ENCODE measurements at places on chromosomes 6 and 20.

DNA sequence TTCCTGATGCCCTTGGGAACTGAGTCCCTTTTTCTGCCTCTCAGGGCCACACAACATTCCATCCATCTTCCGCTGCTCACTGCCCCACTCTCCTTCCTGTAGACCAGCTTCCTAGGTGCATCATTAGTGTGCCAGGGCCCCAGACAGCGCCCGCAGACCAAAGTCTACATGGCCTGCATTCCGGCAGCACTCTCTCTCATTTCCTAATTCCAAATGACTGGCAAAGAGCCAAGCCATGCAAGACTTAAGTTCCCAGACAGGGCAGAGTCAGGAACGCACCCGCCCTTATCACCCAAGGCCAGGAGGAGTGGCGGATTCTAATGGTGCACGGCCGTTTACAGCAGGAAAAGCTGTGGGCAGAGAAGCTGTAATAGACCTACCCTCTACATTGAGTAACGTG, 159.8 kb upstream of the ARID1B start:
- H3K36me3 ChIP-seq = peaks cover 4% of the 10 kb centered on the region
- no peak for DNase-seq
- no peak overlapping the region for H3K27ac ChIP-seq
- peaks cover 6% of the 10 kb centered on the region for H3K27me3 ChIP-seq
- H3K4me1 ChIP-seq = peaks cover 6% of the 10 kb centered on the region

DNA sequence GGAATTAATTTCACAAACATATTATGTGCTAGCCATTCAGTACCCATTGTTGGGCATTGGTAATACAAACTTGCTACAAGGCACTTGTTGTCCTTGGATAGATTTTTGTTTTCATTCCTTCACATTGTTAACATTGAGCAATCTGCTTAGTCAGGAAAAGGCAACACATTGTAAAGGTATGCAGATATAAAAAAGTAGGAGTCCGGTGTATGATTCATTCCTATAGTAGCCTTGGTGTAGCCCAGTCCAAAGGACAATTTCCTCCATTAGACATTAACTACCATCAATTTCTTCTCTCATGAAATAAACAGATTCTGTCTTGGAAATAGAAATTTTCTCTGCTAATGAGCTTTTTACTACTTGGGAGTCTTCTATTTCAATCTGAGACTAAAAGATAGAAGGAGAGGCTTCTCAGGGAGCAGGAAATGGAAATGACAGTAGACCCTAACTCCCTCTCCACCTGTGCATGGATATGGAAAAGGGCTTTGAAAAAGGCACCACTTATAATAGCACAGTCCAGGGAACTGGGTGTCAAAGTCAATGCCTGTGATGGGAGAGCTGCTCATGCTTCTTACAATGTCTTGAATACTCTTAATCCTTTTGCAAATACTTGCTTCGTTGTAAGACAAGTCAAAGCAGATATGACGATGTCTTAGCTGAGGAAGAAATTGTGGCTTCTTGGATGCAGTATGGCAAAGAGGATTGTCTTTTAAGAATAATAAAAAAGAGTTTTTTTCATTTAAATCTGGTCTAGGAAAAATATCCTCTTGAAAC, 369.4 kb upstream of the CITED2 start:
- peak overlapping the region; percentile 71 for H3K27ac ChIP-seq
- H3K4me1 ChIP-seq = peaks cover 49% of the 10 kb centered on the region
- DNase-seq = no peak
- no peaks in the 10 kb centered on the region for H3K27me3 ChIP-seq

- H3K4me3 ChIP-seq = no peak within 1 kb of the TSS
- DNase-seq = no peak
- H3K36me3 ChIP-seq = peaks cover 27% of the 10 kb centered on the region
- peaks cover 19% of the 10 kb centered on the region for H3K4me1 ChIP-seq
- H3K27me3 ChIP-seq = no peaks in the 10 kb centered on the region
These were observed at the start of gene TULP4 for GRCh38 chr6:158312165-158312564. Gene TULP4, plus strand, starts transcription at chr6:158312465. Its CDS starts 1,552 bp downstream, at chr6:158314017.

DNA sequence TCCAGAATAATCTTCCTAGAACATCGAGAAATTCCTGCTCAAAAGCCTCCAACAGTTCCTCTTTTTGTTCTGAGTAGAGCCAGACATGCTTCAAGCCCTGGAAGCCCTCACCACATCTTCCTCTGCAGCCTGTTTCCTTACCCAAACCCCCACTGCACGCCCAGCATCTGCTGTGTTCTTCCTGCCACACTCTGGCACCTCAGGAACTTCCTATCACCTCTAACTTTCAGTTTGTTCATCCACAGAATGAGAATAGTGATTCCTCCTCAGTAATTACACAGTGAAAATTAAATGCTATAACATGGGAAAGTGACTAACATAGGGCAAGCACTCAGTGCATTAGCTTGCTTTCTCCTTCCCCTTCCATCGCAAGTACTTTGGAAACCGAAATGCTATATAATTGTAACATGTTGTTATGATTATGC, 26.3 kb downstream of the C6orf89 start:
- no peak for DNase-seq
- H3K4me1 ChIP-seq = peaks cover 67% of the 10 kb centered on the region
- no peaks in the 10 kb centered on the region for H3K27me3 ChIP-seq
- peak overlapping the region; percentile 29 for H3K27ac ChIP-seq

- no peak overlapping the region for H3K4me3 ChIP-seq
- H3K4me1 ChIP-seq = peaks cover 5% of the 10 kb centered on the region
- no peaks in the 10 kb centered on the region for H3K27me3 ChIP-seq
- H3K27ac ChIP-seq = no peak overlapping the region
- DNase-seq = no peak
These were observed 13.1 kb downstream of the RRAGD start for GRCh38 chr6:89398762-89399525.

- H3K36me3 ChIP-seq = peaks cover 5% of the 10 kb centered on the region
- H3K27ac ChIP-seq = no peak overlapping the region
- H3K4me1 ChIP-seq = peaks cover 39% of the 10 kb centered on the region
- H3K27me3 ChIP-seq = no peaks in the 10 kb centered on the region
These were observed 198.7 kb upstream of the ASCC3 start for GRCh38 chr6:101079696-101080270.

DNA sequence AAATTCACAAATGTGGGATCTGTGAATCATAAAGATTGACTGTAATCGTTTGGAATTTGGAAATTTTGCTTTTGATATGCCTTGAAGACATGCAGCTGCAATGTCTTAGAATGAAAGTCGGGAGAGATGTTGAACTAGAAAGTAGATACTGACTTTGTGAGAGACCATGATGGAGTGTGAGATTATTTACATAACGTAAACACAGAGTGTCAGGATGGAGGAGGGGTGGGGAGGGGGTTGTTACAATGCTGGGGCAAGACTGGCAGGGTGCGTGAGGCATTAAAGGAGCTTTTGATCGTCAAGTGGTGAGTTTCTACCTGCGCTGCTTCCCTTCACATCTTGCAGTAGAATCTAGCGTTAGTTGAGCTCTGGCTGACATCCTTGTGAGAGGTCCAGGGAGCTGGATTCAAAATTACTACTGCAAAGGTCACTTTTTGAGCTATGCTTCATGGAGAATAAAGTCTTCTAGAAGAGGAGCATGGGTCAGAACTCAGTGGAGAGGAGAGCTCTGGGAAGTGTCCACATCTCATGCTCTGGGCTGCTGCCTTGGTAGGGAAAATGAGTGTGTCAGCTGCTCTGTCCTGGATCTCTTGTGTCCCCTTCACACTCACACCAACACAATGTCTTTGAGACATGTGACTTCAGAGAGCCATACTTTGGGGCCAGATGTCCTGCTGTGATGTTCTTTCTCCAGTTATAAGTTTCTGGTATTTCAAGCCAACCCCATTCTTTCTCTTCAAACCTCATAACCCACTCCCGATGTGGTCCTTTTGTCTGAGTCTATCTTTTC, 105.2 kb upstream of the CITED2 start:
- H3K27ac ChIP-seq = no peak overlapping the region
- DNase-seq = no peak
- no peaks in the 10 kb centered on the region for H3K36me3 ChIP-seq
- H3K4me1 ChIP-seq = peaks cover 10% of the 10 kb centered on the region
- no peak overlapping the region for H3K4me3 ChIP-seq

- no peak overlapping the region for H3K4me3 ChIP-seq
- H3K27ac ChIP-seq = peak overlapping the region; percentile 3
- peaks cover 57% of the 10 kb centered on the region for H3K4me1 ChIP-seq
- H3K36me3 ChIP-seq = no peaks in the 10 kb centered on the region
- no peaks in the 10 kb centered on the region for H3K27me3 ChIP-seq
These were observed 45.4 kb downstream of the TULP4 start for GRCh38 chr6:158357570-158358216.

DNA sequence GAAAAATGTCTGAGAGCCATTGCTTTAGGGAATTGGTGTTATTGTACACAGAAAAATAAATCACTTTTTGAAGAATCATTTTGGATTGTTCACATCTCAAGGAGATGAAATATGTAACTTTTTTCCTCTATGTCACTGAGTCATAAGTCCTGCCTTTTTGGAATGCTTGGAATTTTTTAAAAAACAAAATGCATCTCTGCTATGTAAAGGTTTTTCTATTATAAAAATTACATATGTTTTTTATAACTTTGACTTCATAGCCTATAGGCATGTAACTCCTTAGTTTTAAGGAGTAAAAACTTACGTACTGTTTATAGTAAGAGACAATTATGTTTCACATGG, 8.7 kb downstream of the RNF144B start:
- DNase-seq = no peak
- no peaks in the 10 kb centered on the region for H3K27me3 ChIP-seq
- peaks cover 54% of the 10 kb centered on the region for H3K4me1 ChIP-seq
- peak overlapping the region; percentile 86 for H3K27ac ChIP-seq
- no peaks in the 10 kb centered on the region for H3K36me3 ChIP-seq

DNA sequence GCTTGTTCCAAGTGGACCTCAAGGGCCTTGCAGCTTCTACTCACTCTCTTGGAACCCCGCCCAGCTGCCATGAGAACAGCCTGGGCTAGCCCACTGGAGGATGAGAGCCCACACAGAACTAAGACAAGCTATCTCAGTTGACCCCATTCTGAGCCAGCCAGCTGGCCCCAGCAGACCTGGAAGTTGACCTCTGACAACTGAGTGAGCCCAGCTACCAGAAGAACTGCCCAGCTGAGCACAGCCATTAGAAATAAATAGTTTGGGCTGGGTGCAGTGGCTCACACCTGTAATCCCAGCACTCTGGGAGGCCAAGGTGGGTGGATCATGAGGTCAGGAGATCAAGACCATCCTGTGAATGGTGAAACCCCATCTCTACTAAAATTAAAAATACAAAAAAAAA, 37.1 kb downstream of the SNX5 start:
- no peak overlapping the region for H3K4me3 ChIP-seq
- peaks cover 4% of the 10 kb centered on the region for H3K36me3 ChIP-seq
- DNase-seq = no peak
- no peak overlapping the region for H3K27ac ChIP-seq
- no peaks in the 10 kb centered on the region for H3K27me3 ChIP-seq

GRCh38 chr6:138726066-138726756, 47.4 kb upstream of the CCDC28A start:
- no peak overlapping the region for H3K27ac ChIP-seq
- peaks cover 20% of the 10 kb centered on the region for H3K4me1 ChIP-seq
- no peaks in the 10 kb centered on the region for H3K27me3 ChIP-seq

DNA sequence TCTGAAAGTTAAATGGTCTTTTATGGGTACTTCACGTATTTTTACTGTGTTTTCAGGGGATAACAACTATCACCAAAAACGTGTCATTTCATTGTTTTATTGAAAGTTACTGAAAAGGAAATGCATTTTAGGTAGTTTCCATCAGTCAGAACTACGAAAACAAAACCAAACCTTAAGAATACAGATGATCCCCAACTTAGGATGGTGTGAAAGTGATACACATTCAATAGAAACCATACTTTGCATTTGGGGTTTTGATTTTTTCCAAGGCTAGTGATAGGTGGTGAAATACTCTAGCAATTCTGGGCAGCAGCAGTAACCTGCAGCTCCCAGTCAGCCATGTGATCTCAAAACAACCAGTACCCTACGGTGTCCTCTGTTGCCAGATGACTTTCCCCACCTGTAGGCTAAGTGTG, 25.9 kb upstream of the EFHC1 start:
- no peaks in the 10 kb centered on the region for H3K36me3 ChIP-seq
- no peak overlapping the region for H3K4me3 ChIP-seq
- no peak for DNase-seq

DNA sequence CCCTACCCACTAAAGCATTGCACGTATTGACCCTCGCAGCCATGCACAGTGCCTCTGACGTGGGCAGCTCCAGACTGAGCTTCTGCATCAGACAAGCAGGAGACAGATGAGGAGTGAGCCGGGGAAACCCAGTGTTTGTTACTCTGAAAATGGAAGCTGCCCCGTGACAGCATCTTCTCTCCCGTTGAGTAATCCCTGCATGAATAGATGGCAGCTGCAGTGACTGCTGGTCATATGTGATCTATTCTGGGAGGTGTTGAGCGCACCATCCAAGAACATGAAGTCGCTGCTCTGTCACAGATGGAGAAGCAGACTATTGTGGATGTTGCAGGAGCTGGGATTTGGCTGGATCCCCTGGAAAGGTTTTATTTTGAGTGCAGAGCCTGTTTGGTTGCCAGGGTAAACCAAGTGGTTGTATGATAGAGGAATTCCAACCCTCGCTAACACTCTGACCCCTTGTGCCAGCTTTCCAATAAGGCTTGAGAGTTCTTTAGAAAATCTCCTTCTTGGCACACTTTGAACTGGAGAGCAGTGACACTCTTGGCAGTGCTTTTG, 242.2 kb downstream of the NRN1 start:
- peaks cover 45% of the 10 kb centered on the region for H3K4me1 ChIP-seq
- no peak overlapping the region for H3K27ac ChIP-seq
- no peaks in the 10 kb centered on the region for H3K27me3 ChIP-seq
- no peak overlapping the region for H3K4me3 ChIP-seq

DNA sequence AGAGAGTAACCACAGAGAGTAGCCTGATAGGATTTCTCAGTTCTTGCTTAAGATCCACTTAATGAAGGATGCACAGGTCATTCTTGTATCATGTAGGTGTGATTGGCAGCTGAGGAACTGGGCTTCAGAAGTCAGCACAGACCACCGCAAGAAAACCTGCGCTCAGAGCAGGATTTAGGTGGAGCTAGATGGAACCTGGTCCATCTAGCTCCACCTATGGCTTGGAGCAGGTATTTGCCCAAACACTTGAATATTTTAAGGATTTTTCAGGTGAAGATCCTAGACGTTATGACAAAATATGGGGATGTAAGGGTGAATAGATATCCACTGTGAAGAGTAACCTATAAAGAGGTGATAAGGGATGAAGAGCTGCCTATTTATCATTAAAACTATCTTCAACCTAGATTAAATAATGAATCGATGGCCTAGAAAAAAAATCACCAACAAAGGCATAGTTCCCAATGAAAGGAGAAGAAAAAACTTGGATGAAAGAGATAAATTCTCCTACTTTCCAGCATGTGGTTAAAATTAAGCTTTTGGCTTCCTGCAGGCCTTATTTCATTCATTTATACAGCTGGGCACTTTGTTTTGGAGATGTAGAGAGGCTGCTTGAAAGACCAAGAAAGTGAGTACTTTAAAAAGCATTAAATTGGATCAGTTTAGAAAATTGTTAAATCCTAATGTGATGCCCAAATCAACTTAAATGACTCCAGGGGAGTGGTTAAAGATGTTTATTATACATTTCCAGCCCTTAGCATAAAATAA, 778.4 kb upstream of the GJE1 start:
- DNase-seq = no peak
- H3K4me3 ChIP-seq = no peak overlapping the region
- peaks cover 3% of the 10 kb centered on the region for H3K4me1 ChIP-seq
- H3K36me3 ChIP-seq = no peaks in the 10 kb centered on the region

GRCh38 chr20:43583982-43584432, 6.7 kb upstream of the IFT52 start:
- peak overlapping the region; percentile 95 for H3K27ac ChIP-seq
- H3K27me3 ChIP-seq = no peaks in the 10 kb centered on the region
- H3K4me3 ChIP-seq = no peak overlapping the region
- H3K4me1 ChIP-seq = peaks cover 34% of the 10 kb centered on the region
- DNase-seq = peak; percentile 97

GRCh38 chr6:144248476-144249301, 36.4 kb upstream of the UTRN start:
- DNase-seq = no peak
- H3K36me3 ChIP-seq = no peaks in the 10 kb centered on the region
- peaks cover 34% of the 10 kb centered on the region for H3K4me1 ChIP-seq
- peak overlapping the region; percentile 83 for H3K27ac ChIP-seq
